ENCODE measurements at places on chromosomes 4 and X. TPM values are rescaled to one million over a fixed set of nuclear protein-coding genes. Genes with fewer than 3 reads are reported as not detected.
A peak's percentile ranks its signal among the peaks of the same experiment; 100 is the strongest.

Gene CNKSR2
- 0.37 TPM for total RNA-seq

Gene PCDH19
- 0.71 TPM for total RNA-seq

GRCh38 chrX:130055899-130056298 is 54.4 kb downstream of the ELF4 start:
- H3K4me1 ChIP-seq: no peaks in the 10 kb centered on the region
- no peaks in the 10 kb centered on the region for H3K27me3 ChIP-seq

DNA sequence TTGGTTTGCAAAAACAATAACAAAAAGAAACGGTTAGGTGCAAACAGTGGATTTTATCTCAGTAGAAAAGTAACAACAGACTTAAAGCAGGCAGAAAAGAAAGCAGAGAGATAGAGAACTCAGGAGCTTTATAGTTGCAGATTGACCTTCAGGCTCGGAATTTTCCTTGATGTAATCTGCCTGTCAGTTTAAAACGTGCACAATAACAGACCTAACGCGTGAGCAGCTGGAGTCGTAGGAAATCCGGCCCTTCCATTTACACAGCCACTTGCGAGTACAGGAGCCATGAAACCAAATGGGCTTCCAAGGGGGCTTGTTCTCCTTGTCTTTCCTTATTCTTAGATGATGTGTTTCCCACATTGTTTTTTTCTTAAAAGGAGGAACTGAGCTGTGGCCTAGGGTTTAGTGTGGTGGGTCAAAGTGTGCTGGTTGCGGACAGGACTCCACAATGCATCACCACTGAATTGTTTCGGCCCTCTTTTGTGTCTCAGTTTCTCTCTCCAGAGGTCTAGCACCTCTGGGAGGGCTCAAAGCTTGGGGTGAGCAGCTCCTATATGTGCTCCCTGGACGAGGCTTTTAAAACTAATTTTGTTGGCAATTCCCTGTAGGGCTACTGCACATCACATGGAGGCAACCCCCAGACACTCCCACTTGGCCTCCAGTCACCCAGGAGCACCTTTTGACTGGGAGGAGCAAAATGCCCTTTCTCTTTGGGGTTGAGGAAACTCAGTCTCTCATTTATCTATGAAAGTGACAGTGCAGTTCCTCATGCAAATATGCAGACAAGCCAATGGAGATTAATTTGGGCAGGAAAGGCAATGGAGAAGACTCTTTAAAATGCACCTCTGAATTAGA is 13.9 kb upstream of the MPP1 start:
- no peaks in the 10 kb centered on the region for H3K27me3 ChIP-seq
- H3K36me3 ChIP-seq: no peaks in the 10 kb centered on the region
- no peak overlapping the region for H3K4me3 ChIP-seq
- no peak overlapping the region for H3K27ac ChIP-seq

- H3K27me3 ChIP-seq: no peaks in the 10 kb centered on the region
- H3K36me3 ChIP-seq: no peaks in the 10 kb centered on the region
Observed at GRCh38 chrX:153499876-153500275, 5.1 kb downstream of the BGN start.

GRCh38 chr4:127445471-127445870 is 187.3 kb upstream of the INTU start:
- no peaks in the 10 kb centered on the region for H3K36me3 ChIP-seq
- no peak overlapping the region for H3K27ac ChIP-seq
- H3K27me3 ChIP-seq: no peaks in the 10 kb centered on the region
- no peaks in the 10 kb centered on the region for H3K4me1 ChIP-seq

DNA sequence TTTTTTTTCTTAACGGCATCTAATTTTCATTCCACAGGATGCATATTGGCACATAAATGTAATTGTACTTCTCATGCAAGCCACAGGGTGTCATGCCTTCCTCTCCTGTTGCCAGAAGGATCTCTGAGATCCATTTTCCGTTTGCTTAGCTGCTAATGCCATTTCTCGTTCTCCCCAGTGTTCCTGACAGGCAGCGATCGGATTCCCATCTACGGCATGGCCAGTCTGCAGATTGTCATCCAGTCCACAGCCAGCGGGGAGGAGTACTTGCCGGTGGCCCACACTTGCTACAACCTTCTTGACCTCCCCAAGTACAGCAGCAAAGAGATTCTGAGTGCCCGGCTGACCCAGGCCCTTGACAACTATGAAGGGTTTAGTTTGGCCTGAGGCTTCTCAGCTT is 8.9 kb upstream of the NAP1L5 start:
- no peak overlapping the region for H3K4me3 ChIP-seq
- DNase-seq: no peak
- H3K36me3 ChIP-seq: peaks cover 90% of the 10 kb centered on the region
- no peak overlapping the region for H3K27ac ChIP-seq
- no peaks in the 10 kb centered on the region for H3K27me3 ChIP-seq
- H3K4me1 ChIP-seq: no peaks in the 10 kb centered on the region

GRCh38 chrX:38968344-38969216 is 167.3 kb downstream of the MID1IP1 start:
- no peaks in the 10 kb centered on the region for H3K36me3 ChIP-seq
- DNase-seq: no peak
- H3K27ac ChIP-seq: no peak overlapping the region

Gene HAND2
- total RNA-seq: 87.0 TPM

Gene FRG2
- total RNA-seq: not detected

Gene AP1AR
- total RNA-seq: 10.8 TPM

- DNase-seq: peak; percentile 27
- no peak overlapping the region for H3K27ac ChIP-seq
- no peaks in the 10 kb centered on the region for H3K27me3 ChIP-seq
- no peak overlapping the region for H3K4me3 ChIP-seq
- H3K4me1 ChIP-seq: no peaks in the 10 kb centered on the region
Observed at GRCh38 chrX:42755815-42756214, 22.1 kb downstream of the PPP1R2C start.

Gene FAM53A
- 0.27 TPM for total RNA-seq

Gene RADX
- total RNA-seq: 0.72 TPM

Gene SLC10A4
- not detected for total RNA-seq

DNA sequence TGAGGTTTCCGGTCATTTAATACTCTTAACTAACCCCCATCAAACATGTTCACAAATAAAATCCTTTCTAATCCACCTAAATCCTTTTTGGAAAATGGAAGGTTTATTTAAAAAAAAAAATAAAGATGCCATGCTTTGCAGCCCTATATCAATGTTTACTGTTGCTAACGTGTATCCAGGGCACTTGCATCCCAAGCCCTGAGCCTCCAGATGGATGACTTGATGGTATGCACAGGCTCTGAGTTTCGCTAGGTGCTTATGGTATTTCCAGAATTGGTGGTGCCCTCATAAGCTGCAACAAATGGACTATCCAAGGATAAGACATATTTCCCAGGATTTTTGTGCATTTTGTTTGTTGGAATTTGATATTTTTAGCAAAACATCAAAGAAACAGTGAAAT is 257.7 kb downstream of the PRDM5 start:
- no peaks in the 10 kb centered on the region for H3K36me3 ChIP-seq
- H3K4me3 ChIP-seq: no peak overlapping the region
- DNase-seq: no peak

- no peak overlapping the region for H3K4me3 ChIP-seq
- no peaks in the 10 kb centered on the region for H3K4me1 ChIP-seq
- no peaks in the 10 kb centered on the region for H3K27me3 ChIP-seq
- H3K27ac ChIP-seq: no peak overlapping the region
- no peak for DNase-seq
- no peaks in the 10 kb centered on the region for H3K36me3 ChIP-seq
Observed at GRCh38 chrX:20664131-20664530, 397.4 kb upstream of the RPS6KA3 start.

DNA sequence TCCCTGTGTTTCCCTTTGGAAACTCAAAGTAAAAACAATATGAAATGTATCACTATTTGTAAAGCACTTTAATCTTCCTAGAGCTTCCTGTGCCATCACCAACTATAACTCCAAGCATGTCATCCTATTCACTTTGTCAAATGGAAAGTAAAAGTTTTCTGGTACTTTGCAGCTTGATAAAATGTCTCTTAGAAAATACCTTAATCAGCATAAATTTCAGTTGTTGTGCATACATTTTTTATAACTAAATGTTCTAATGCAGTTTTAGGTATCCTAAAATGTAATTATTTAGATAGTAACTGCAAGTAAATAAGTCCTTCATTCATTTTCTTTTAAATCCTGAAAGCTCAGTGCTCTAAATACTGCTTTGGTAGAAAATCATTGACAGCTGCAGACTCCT is 558.7 kb downstream of the GRID2 start:
- no peaks in the 10 kb centered on the region for H3K36me3 ChIP-seq
- H3K4me1 ChIP-seq: no peaks in the 10 kb centered on the region
- no peak overlapping the region for H3K4me3 ChIP-seq
- no peak overlapping the region for H3K27ac ChIP-seq
- no peak for DNase-seq

- H3K27me3 ChIP-seq: no peaks in the 10 kb centered on the region
- H3K27ac ChIP-seq: no peak overlapping the region
- DNase-seq: no peak
- H3K36me3 ChIP-seq: no peaks in the 10 kb centered on the region
- H3K4me3 ChIP-seq: no peak overlapping the region
Observed at GRCh38 chrX:49725401-49725800, 29.6 kb upstream of the PAGE1 start.

- peaks cover 63% of the 10 kb centered on the region for H3K36me3 ChIP-seq
- peaks cover 10% of the 10 kb centered on the region for H3K4me1 ChIP-seq
- DNase-seq: no peak
- H3K27ac ChIP-seq: no peak overlapping the region
- H3K27me3 ChIP-seq: no peaks in the 10 kb centered on the region
Observed at GRCh38 chr4:88653371-88653946, 44.2 kb downstream of the NAP1L5 start.

Gene WDR17
- total RNA-seq: 0.37 TPM

Gene STK32B
- total RNA-seq: 0.30 TPM

DNA sequence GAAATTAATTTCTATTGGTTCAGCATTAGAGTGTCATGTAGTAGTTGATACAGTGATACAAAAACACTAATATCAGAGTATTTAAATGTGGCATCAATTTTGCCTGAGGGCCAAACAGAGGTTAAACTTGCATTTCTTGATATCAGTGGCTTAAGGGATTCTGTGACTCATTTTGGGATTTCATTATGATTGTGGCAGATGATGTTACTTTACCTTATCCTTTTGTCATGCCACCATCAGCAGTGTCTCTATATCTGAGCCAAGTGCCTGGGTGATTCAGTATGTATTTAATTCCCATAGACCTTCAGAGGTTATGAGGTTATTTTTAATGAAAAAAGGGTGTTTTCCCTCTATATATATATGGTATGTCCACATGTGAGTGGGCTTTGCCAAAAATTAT is 582.9 kb downstream of the ADGRL3 start:
- no peak for DNase-seq
- no peaks in the 10 kb centered on the region for H3K4me1 ChIP-seq
- no peak overlapping the region for H3K4me3 ChIP-seq

Data from heart right ventricle (tissue), 16 donors.